Stimulated activated CD4-positive, alpha-beta T cell treated with anti-CD3 and anti-CD28 coated beads, Interleukin-1b, Interleukin-23, amount 100 ng/mL, for 1 hour (primary cell): ENCODE measurements at places on chromosomes 5 and 9.

- no peak for DNase-seq
Measured at GRCh38 chr5:150202501-150202900, 12.6 kb downstream of the SLC6A7 start.

DNA sequence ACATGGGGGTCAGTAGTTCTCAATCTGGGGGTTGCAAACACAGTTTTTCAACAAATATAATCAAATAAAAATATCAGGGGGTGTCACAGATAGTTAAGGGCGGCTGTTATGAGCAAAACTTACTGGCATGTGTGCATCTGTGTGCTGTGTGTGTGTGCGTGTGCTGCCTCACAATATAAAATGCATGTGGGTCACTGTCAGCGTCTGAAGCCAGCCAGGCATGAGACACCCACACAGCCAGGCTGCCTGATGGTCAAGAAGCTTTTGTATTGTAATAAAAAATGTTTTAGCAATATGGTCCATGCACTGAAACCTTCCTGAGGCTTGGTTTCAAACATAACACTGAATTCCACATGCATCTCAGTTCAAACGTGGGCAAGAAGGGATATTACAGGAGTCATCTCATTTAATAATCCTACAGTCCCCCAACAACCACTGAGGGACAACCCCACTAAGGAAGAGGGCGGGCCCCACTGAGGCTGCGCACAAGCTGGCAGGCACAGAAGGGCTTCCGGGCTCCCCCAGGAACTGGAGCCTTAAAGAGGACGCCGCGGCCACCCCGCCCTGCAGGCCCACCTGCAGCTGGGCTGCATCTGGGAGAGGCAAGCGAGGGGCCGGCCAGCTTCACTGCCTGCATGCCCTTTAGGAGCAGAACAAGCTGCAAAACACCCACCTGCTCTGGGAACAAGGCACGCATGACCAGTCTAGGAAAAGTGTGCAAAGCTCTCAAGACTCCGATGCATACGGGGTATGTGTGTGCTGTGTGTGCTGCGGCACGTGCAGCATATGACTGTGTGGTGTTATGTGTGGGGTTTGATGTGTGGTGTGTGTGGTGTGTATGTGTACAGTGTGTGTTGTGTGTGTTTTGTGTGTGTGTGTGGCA is 14.1 kb downstream of the SEMA4D start:
- DNase-seq: no peak

GRCh38 chr9:89952401-89952800 is 347.6 kb downstream of the GADD45G start:
- DNase-seq: no peak

GRCh38 chr9:94534901-94535300 is 20.0 kb upstream of the PCAT7 start:
- no peak for DNase-seq

DNA sequence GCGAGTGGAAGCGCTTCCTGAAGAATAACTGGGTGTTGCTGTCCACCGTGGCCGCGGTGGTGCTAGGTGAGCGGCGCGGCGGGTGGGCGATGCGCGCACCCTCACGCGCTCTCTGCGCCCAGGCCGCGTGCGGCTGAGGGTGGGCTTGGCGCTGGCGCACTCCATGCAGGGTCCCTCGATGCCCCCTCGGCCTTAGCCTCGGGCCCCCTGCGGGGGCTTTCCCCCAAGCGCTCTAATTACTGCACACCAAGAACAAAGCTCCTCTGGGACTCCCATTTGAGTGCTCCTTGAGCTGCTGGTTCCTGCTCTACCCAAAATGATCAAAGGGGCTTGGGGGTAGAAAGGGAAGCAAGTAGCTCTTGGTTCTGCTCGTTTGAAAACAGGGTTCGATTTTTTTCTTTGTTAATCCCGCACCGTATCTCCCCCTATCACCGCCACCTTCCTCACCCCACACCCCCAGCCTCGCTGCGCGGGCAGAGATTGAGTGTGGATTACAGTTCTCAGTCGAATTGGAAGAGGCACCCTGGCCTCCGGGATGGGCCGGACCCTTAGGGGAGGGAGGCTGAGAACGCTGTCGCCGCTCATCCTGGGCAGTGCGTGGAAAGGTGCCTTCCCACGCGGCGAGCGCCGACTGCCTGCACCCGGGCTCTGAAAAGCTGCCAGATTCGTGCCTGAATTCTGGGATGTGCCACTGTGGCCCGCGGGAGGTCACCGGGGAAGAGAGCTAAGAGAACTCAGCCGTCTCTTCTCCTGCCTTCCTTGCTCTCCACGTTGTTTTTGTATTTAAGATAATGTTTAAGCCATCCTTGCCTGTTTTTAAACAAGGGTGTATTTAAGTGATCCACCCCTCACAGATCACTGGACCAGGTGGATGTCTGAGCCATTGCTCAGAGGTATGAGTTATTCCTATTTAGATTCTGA is 697 bp downstream of the SLC1A1 start:
- no peak for DNase-seq

DNA sequence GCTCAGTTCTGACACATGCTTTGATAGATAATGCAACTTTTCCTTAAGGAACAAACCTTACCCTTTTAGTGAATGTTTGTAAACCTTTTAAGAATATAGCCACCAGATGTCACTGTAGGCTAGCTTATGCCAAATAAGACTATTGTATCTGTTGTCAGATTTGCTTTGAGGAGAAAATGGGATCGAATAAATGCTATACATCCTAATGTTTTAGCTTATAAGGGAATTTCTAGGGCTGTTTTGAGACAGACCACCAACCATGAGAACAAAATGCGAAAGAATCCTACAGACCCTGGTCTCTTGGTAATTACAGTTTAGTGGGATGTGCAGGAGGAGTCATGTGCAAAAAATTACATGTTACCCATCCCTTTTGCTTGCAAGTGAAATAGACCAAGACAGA is 127.6 kb upstream of the NMUR2 start:
- no peak for DNase-seq

GRCh38 chr9:115237385-115237998 is 119.5 kb upstream of the TNC start:
- DNase-seq: no peak

DNA sequence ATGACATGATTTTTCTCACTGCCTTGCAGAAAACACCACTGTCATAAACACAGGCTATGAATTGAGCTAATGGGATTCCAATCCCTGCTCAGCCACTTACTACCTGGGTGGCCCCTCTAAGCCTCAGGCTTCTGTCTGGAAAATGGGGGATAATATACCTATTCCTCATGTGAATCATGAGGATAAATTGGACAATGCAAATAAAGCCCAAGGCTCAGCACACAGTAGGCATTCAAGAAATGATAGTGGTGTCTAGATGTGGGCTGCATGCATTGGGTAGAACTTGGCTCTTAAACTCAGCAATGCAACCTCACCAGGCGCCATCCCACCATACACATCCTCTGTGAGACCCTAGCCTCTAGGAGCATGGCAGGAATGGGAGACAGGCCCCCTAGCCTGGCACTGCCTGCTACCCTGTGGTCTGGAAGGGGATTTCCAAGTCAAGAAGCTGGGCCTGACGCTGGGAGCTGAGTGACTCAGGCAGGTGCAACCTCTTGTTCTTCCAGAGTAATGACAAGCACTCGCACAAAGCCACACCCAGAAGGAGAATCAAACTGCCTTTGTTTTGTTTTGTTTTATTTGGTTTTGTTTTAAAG is 2.3 kb upstream of the TNIP1 start:
- DNase-seq: peak; percentile 31

GRCh38 chr9:27799326-27799725 is 226.0 kb upstream of the C9orf72 start:
- no peak for DNase-seq

- DNase-seq: no peak
Measured at GRCh38 chr9:120715389-120715924, 1.2 kb upstream of the MEGF9 start.

DNA sequence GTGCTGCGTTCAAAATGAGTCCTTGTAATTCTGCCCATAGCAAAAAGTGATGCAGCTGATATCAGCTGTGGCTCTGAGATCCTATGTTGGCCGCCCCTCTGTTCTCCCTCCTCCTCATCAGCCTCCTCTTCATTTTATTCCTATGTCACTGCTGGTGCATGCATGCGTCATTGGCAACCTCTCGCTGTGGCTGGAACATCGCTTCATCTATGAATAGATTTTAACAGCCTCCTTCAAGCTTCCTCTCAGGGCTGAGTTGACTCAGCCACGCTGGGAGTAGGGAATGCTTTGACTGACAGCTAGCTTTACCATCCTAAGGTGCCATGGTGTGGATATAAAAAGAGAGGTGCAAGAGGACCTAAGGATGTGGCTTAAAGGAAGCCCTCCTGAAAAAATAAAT is 303.5 kb downstream of the PLK2 start:
- DNase-seq: no peak

DNA sequence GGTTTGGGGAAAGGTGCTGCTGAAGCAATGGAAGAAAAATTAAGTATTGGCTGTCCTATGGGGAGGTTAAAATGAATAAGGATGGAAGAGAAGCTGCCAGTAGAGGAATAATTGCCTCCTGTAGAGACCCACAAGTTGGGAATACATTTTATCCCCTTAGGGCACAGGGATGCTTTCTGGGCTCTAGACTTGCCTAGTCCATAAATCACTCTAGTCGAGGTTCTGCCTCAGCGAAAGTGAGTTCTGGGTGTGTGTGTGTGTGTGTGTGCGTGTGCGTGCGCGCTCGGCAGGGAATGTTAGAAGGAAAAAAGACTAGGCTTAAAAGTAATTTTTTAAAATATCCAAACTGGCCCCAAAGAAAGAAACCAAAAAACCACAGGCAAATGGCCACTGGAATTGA is 291.6 kb downstream of the DOCK8 start:
- DNase-seq: no peak

GRCh38 chr5:170466988-170467707 is 36.7 kb upstream of the KCNIP1 start:
- peak; percentile 4 for DNase-seq

DNA sequence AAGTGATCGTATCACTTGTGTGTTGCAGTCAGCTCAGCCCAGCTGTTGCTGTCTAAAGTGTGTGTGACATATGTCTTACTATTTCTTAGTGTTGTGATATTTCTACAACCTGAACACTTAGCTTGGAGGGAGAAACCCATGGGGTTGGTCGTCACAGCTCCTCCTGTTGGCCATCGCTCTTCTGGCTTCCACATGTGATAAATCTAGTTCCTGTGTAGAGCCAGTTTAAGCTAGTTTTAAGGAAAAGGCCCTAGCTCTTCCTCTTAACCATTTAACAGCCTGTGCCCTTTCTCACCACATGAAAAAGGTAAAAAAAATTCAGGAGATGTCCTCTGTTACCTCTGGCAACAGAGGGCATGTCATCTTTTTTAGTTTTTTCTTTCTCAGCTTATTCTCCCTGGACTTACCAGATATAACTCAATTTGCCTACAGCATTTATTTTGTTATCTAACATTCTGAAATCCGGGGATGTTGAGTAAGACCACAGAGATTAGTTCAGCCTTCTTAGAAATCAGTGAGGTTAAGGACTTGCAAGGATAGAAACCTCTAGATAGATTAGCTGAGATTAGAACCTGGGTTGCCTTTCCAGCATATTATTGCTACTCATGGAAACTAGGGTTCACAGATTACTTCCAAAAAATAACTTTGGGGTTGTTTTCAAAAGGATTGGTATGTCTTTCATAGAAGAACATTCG is 100.4 kb downstream of the GAPVD1 start:
- DNase-seq: no peak

DNA sequence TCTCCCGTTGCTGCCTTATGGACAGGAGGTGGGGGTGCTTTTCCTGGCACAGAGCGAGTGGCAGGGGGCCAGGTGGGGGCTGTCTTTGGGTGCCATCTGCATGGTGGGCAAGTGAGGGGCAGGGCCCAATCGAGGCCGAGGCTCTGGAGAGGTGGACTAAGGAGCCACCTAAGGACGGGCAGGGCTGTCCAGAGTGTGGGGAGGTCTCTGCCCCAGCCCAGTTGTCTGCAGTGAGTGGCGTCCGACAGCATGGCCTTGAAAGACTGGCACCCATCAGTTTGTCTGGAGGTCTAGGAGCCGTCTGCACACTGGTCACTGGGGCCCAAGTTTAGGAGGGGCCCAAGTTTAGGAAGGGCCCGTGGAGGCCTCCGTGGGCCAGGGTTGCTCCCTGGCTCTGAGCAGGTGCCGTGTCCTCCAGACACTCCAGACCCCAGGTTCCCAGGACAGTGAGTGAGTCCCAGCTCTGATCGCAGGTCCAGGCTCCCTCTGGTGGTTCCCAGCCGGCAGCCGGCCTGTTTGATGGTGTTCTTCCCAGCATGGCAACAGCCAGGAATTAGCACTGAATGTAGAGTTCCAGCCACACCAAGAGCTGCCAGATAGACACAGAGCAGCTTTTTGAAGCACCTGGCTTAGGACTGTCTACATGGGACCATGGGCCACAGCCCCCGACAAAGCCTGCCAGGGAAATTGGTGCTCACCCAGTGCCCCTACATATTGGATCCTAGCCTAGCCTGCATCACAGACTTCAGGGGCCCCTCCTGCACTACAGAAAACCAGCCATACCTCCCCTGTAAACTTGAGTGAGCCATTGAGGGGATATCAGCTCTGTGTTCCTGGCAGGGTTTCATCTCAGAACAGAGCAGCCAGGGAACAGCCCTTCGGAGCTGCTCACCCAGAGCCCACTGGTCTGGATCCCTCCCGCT is 120.9 kb downstream of the WNK2 start:
- DNase-seq: no peak

DNA sequence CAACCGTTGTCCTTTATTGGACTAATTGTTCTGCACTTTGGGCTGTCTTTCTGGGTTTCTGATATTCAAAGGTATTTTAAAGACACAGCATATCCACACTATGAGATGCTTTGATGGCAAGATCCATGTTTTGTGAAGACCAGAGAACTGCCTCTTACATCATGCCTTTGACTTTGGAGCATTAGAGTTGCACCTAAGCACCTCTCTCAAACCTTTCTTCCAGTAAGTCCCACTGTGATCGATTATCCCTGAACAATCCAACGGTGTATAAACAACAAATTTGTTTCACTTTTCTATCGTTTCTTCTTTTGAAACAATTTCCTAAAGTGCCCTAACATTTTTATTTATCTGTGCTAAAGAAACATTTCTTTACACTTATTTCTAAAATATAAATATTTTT is 144.4 kb downstream of the KCTD16 start:
- no peak for DNase-seq

DNA sequence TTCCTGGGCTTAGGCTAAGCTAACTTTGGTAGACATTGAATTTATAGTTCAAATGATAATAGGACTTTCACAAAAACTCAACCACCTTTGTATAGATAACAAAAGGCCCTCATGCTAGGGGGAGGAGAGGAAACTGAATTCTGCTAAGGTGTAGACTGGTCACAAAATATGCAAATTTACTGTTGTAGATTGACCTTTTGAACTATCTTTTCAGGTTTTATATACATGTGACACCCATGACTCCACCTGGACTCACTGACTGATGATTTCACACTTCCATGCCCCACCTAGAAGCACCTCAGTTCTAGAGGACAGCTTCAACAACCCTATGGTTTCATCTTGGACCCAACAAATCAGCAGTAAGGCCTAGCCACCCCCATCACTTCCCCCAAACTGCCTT is 165.7 kb downstream of the CEMIP2 start:
- DNase-seq: no peak
